ENCODE measurements at places on chromosomes 13 and 19.

GRCh38 chr19:56273563-56274117 lies 1.1 kb downstream of the EDDM13 start:
- DNase-seq = no peak

DNA sequence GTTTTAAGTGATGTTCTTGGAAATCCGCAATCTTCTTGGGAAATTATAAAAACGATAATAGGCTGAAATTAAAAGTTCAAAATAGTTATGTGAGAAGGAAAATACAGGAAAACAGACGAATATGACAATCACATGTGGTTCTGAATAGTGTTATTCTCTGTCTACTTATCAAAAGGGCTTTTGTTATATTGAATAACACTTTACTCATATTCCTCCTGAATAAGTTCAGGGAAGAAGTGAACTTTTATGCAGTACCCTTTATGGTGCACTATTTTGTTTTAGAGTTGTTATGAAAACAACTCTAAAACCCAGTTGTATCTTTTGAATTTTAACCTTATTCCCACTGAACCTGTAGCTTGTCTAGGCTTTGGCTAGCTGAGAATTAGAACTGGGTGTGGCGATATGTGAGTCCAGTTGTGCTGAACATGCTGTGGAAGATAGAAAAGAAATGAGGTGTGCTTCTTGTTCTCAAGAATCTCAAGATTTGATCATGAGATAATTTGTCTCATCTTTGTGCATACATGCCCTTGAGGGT lies 384.4 kb downstream of the LMO7 start:
- no peak for DNase-seq

GRCh38 chr19:3202346-3202745 lies 16.6 kb downstream of the NCLN start:
- no peak for DNase-seq

DNA sequence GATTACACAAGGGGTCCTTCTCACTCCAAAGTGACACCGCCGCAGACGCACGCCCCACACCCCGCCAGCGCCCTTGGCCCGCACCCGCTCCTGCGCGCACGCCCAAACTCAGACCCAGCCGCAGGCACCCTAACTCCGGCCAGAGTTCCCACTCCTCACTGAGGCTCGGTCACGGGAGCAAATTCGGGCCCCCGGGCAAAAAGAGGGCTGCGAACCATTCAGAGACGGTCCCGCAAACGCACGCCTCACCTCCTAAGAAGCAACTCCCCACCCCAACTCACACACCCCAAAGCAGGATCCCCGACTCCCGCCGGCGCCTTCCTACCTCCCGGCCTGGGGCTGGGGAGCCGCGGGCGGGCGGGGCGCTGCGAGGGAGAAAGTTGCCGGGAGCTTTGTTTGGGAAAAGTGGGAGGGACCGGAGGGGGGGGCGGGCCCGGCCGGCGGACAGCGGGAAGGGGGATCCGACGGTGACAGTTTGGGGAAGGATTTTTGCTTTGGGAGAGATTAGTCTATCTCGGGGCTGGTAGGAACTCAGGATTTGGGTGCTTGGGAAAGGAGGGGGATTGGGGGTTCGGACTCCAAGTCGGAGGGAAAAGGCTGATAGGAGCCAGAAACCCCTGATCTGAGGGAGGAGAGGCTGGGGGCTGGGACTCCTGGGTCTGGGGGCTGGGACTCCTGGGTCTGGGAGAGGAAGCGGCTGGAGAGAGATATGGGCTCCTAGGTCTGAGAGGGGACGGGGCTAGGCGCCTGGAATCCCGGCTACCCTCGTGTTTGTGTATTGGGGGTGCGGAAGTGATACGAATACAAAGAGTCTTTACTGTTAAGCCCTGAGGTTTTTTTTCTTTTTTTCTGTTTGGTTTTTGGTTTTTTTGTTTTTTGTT lies at the start of gene TEAD2:
TSS of gene TEAD2 (minus strand) at position 369 of the 881 bp plus-strand sequence. CDS start 2,341 bp downstream, outside the sequence.
- DNase-seq = no peak

DNA sequence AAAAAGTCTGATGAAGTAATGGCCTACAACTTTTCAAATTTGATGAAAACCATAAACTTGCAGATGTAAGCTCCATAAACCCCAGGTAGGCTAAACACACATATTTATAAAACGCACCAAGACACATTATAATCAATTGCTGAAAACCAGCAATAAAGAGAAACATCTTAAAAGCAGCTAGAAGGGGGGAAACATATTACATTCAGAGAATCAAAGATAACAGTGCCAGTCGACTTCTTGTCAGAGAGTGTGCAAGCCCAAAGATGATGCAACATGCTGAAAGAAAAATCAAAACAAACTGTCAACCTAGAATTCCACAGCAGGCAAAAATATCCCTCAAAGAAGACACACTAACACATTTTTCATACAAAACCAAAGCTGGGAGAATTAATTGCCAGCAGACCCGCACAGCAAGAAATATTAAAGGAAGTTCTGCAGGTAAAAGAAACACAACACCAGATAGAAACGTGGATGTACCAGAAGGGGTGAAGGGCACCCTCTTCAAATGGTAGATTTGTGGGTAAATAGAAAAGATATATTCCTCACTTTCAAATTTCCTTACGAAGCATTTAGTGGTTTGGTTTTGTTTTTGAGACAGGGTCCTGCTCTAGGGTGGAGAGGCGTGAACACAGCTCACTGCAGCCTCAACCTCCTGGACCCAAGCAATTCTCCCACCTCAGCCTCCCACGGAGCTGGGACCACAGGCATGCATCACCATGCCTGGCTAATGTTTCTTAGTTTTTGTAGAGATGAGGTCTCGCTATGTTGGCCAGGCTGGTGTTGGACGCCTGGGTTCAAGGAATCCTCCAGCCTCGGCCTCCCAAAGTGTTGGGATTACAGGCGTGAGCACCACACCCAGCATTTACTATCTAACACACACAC lies 16.5 kb upstream of the ATP1A3 start:
- no peak for DNase-seq

DNA sequence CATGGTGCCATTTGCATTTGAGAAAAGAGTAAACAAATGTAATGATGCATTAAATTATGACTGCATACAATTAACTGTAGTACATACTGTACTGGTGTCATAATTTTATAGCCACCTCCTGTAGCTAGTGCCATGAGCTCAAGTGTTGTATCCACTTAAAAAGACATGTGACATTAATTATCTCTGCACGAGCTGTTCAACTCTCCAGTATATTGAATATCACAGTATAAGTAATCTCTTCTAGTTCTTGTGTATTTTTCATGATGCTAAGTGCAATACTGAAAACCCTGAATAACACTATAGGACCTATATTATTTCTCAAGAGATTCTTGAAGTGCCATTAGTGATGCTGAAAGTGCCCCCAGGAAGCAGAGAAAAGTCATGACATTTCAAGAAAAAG lies 387.3 kb downstream of the PCDH17 start:
- DNase-seq = no peak

- DNase-seq = no peak
Observed at GRCh38 chr13:44648392-44649103, 72.4 kb upstream of the TSC22D1 start.

DNA sequence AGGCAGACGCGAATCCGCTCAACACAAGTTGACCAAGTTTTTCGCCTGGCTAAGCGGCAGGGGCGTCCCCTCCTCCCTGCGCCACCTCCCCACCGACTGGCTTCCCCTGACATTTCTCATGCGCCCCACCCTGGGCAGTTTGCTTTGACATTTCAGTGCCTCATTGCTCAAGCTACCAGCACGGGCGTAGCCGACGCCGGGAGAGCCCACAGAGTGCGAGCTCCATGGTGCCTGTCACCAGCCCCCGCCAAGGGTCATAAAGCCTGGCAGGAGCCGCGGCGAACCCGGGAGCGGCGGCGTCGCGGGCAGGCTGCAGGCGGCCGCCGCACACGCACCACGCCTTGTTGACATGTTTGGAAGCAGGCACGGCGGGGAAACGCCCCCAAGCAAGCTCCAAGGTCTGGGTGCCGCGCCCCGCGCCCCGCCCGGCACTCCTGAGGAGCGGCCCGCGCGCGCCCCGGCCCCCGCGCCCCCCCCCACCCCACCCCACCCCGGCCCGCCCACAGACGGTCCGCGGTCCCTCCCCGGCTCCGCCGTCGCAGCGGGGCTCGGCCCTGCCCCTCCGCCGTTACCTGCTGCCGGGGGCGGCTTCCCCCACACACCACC lies 601 bp downstream of the FBXL3 start:
- DNase-seq = peak; percentile 60

DNA sequence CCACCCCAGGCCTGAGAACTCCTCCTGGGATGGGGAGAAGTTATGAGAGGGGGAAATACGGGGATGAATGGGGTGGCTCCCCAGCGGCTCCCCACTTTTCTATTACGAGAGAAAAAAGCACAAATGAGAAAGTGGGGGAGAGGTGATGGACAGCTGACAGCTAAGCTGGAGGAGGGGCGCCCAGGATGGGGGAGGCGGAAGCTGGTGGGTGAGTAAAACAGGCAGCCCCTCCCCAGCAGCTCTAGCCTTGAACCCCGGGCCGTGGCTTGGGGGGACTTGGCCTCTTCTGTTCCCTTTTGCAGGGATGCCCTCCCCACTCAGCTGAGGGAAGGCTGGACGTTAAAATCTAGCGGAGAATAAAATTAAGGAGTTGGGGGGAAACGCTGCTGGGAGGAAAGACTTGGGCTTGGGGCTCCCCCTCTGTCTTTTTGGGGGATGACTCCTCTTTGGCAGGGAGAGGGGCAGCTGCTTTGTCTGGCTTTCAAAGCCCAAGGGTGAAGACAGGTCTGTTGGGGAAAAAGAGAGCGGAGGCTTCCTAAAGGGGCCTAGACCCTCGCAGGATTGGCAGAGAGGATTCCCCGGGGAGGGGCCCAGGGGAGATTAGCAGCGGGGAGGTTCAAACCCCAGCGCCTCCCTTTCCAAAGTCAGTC lies 1.4 kb upstream of the SAMD1 start:
- no peak for DNase-seq
